ENCODE measurements at places on chromosomes 7 and 10. TPM values are rescaled to one million over a fixed set of nuclear protein-coding genes. Genes with fewer than 3 reads are reported as not detected.

GIMAP7 gene
- total RNA-seq, result 27.3 TPM

AOAH gene
- total RNA-seq, result 9.4 TPM

GRCh38 chr7:15995027-15995426, 308.5 kb upstream of the MEOX2 start:
- no peak for DNase-seq

- no peak for DNase-seq
Observed at GRCh38 chr7:107939573-107940489, 48.8 kb downstream of the DLD start.

DNA sequence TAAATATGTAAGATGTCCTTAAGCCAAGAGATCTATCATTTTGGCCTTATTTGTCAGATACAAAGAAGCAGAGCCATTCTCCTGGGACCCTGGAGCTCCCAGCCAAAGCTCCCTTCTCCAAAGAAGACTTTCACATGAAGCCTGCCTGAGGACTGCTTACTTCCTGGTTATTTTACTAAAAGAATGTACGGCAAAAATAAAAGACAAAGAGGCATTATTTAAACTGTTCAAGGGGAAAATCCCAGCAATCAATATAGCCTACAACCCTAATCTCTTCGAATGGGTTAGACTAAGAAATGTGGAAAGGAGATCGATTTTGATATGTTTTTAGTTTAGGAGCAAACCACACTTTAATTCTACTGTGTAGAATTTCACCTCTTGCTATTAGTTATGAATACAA, 237.9 kb upstream of the CTBP2 start:
- DNase-seq, result no peak

GRCh38 chr7:94434042-94434441, 39.3 kb downstream of the COL1A2 start:
- no peak for DNase-seq

- DNase-seq, result no peak
Observed at GRCh38 chr7:128358233-128358632, 3.3 kb downstream of the PRRT4 start.

DNA sequence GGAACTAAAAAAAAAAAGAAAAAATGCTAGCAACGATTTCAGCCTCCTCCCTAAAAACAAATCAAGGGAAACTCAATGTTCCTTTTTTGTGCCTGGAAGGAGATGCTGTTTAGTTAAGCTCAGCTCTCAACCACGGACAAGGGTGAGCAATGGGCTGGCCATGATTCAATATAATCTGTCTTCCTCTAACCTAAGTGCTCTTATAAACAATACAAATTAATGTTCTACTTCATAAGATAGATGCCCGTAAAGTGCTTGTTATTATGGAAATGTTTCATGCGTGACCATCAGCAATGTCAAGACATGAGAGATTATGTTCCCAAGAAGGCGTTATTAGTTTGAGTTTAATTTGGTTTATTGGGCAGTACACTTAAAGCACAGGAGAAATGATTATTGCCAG, 320.3 kb downstream of the SFMBT2 start:
- no peak for DNase-seq
